ENCODE measurements at places on chromosomes 7 and 10.
A peak's percentile ranks its signal among the peaks of the same experiment; 100 is the strongest.

GRCh38 chr10:4894335-4894734 lies 68.3 kb downstream of the AKR1E2 start:
- DNase-seq = no peak

DNA sequence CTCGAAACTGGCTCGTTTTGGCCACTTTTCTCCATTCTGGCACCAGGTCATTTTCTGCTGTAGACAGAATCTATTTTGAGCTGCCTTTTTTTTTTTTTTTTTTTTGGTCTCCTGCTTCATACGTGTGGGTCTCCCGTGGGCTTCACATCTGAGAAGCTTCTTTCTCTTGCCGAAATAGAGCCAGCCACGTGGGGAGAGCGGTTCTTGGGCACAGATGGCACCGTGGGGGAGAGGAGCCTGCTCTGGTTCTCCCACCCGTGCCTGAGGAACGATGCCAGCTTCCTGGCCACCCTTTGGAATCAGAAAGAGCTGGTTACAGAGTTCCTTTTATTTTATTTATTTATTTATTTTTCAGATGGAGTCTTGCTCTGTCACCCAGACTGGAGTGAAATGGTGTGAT lies 48.7 kb upstream of the OCM2 start:
- no peak for DNase-seq

DNA sequence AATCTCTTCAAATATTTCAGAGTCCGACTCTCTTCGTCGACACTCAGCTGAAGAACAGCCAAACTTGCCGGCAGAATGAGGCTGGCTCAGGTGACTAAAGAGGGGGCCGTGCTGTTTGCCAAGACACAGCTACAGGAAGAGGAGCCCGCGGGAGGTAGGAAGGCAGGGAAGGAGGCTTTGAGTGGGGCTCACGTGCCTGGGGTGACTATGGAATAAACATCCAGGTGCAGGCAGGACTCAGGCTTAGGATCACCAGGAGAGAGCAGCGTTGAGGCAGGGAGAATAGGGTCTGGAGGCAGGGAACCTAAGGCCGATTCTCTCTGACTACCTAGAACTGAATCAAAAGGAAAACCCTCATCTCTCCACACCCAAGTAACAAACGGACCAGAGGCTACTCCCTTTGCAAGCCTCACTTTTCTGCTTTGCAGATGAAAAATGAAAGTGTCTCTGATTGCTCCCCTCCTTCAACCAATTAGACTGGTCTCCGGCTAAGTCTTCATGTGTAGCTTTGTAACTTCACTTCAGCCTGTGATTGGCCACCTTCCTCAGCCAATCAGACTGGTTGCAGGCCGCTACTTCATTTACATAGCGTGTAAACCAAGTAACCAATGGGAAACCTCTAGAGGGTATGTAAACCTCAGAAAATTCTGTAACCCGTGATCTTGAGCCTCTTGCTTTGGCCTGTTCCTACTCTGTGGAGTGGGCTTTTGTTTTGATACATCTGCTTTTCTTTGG lies 19.7 kb upstream of the BNIP3 start:
- peak; percentile 58 for DNase-seq

- no peak for DNase-seq
Observed at GRCh38 chr7:3463696-3464095, 162.6 kb downstream of the SDK1 start.

- DNase-seq = peak; percentile 66
Observed at GRCh38 chr7:134420424-134421125, 38.3 kb downstream of the AKR1B1 start.

DNA sequence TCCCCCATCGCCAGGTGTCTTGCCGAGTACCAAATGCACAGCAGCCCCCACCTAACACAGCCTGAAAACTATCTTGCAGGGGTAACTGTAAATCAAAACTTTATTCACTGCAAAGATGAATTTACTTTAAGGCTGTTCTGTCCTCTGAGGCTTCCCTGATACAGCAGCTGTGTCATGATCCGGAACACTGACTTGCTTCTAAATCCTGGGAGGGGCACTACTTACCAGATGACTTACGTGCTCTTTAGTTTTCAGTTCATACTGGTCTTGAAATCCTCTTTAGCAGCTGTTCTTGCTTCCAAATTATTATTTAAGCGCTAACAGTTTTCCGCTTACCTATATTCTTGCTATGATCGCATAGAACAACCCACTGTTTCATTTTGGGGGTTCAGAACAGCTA lies 4.9 kb downstream of the DYNC1I1 start:
- DNase-seq = no peak

DNA sequence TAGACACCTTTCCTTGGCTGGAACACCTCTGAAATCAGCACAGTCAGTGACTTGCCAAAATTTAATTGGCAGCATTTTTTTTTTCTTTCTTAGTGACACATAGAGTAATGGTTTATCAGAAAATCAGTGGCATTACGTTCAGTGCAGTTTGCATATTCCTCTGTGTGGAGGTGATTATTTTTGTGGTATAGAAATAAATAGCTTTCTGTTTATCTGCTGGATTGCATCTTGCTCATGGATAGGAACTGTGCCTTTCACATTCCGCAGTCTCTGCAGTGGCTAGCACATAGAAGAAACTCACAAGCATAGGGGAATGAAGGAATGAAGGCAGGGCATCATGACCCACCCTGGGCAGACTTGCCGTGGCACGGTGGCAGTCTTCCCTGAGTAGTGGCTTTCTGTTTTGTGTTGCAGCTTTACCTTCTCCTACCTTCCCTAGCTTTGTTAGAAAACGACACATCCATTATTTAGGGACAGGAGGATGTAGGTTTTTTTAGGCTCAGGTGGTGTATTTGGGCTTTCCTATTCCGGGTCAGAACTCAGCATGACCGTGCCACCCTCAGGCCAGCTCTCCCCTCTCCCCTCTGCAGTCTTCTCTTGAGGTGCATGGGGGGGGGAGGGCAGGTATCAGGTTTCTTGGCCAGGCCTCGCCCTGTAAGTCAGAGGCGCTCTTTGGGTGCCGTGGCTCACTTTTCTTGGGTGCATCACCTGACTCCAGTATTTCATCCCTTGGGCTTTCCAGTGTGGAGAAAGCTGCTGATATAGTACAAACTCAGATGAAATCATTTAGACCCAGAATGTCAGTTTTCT lies 112.5 kb upstream of the GJD4 start:
- no peak for DNase-seq

DNA sequence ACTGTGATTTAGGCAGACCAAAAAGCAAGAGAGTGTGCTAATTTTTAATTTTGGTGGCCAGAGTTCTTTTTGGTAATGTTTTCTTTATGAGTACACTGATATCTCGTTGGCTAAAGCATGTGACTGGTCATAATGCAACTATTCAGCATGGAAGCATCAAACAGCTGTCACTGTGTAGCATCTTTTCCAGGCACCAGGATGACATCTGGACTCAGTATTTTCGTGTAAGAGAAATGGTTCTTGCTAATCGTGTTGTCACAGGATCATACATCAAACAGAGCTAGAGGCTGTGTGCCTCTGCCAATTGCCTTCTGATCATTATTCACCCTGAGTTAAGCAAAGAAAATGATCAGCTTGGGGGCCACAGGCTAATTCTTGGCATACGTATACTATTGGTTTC lies 118.9 kb downstream of the SND1 start:
- DNase-seq = peak; percentile 72

DNA sequence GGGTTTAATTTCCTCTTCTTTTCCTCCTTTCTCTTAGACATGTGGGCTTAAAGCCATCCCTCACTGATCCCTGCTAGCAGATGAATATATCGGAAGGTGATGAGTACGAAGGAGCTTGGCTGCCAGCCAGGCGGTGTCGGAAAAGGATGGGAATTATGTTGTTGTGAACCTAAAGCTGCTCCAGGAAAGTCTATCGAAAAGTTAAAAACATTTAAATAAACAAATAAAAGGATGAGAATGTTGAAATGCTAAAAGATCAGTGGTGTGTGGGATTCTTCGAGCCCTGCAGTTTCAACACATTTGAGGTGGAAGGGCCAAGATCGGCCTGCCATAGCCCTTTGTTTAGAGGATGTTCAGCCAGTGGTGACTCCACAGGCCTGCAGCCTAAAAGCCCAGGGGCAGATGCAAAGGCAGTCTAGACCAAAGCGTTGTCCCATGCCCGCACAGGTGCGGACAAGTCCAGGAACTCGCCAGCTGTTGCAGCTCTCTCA lies 107.9 kb downstream of the JCAD start:
- no peak for DNase-seq

- DNase-seq = no peak
Observed at GRCh38 chr7:157018328-157018996, 8.0 kb upstream of the MNX1 start.

GRCh38 chr7:6172224-6172909 lies 100.1 kb downstream of the CYTH3 start:
- DNase-seq = peak; percentile 37

- no peak for DNase-seq
Observed at GRCh38 chr10:30027057-30028005, 32.1 kb downstream of the JCAD start.

- peak; percentile 60 for DNase-seq
Observed at GRCh38 chr10:5951167-5951711, 26.1 kb downstream of the IL15RA start.

DNA sequence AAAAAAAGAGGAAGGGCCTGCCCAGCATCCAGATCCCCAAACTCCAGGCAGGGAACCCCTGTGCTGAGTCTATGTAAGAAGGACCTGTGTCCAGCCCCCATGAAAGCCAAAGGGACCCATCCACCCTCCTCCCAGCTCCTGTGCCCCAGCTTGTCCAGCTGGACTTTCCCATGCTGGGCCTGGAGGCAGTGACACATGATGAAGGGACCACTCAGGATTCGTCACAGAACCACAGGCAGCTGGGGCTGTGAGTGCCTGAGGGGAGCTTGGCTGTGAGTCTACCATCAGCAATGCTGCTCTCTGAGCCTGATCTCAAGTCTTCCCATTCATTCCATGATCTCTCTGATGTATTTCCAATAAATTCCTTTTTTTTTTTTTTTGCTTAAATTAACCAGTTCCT lies 36.2 kb upstream of the MNX1 start:
- peak; percentile 89 for DNase-seq

- peak; percentile 99 for DNase-seq
Observed at GRCh38 chr10:93465806-93466675, 16.1 kb downstream of the MYOF start.

DNA sequence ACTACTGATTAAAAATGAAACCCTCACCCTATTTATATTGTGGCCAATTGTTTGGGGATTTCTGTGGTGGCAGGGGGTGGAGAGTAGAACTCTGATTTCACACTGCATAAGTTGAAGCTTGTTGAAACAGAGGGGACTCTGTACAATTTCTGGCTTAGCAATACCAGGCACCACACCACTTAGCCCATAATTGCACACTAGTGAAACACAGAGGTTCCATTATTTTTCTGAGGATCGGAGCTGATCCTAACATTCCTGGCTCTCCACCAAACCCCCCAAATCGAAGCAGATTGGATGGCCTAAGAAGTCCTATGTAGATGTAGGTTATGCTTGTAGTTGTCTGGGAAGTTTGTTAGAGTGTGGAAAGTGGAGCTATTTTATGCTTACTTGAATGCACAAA lies 47.0 kb downstream of the PTN start:
- no peak for DNase-seq

GRCh38 chr7:91039033-91039432 lies 225.2 kb upstream of the FZD1 start:
- no peak for DNase-seq

- no peak for DNase-seq
Observed at GRCh38 chr7:739983-740942, 13.2 kb upstream of the PRKAR1B start.

GRCh38 chr7:73941836-73942551 lies 81.0 kb downstream of the TMEM270 start:
- DNase-seq = peak; percentile 62

DNA sequence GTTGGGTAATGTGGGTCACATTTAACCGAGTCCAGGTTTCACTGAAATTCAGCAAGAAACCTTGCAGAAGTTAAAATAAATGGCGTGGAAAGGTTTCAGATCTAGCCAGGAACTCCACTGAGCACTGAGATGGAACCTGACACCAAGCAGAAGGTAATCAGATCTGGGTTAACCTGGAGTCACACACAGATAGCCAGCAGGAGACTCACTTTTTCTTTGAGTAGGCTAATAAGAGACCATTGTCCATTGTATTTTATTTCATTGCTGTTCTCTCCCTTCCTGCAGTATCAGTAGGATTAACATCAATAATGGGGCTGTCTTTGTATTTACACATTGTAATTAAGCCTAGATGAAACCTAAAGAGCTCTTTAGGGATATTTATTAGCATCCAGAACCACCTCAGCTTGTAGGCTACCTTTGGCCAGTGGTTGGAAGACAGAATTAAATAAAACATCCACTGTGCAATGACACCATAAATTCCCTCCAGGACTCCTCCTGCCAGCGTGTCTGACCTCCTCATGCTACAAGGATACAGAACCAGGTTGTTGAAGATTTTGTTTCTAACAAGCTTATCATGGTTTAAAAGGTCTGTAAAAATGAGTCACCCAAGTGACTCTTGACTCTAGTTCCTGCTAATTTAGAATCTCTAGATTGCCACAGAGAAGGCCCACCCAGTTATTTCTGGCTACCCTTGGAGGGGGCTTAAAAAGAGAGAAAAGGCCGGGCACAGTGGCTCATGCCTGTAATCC lies 151.1 kb downstream of the SORCS1 start:
- no peak for DNase-seq

- no peak for DNase-seq
Observed at GRCh38 chr7:100090527-100091410, 2.0 kb downstream of the COPS6 start.

GRCh38 chr7:3042861-3043489 lies 692 bp downstream of the CARD11 start:
- DNase-seq = no peak

DNA sequence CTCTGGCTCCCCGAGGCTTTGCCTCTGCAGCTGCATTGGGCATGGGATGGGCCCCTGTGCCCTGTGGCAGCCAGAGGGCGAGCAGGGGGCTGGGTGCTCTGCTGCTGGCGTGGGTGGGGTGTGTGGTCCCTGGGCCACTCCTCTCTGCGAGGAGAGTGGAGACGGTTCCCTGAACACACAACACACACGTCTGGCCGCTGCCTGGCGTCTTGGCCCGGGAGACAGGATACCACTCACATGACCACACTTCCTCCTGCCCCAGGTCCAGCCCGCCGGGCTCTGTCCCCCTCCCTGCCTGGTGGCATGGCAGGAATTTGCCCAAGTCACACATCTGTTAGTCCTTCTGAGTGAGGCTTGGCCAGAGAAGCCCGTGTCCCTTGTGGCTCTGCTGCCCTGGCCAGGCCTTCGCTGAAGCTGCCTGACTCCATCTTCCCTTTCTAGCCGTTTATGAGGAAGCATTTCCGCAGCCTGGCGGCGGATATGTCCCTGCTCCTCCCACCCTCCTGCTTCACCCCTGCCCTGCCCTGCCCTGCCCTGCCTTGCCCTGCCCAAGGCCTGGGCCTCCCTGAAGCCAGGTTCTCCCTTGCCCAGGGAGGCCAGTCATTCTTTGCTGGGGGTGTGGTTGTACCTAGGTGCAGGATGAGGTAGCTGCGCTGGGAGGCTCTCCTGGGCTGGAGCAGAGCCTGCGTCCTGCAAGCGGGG lies 3.0 kb downstream of the BRI3 start:
- DNase-seq = peak; percentile 98
